ENCODE measurements at places on chromosomes 12 and 14. TPM values are rescaled to one million over a fixed set of nuclear protein-coding genes. Genes with fewer than 3 reads are reported as not detected.

- no peaks in the 10 kb centered on the region for H3K27me3 ChIP-seq
- H3K4me1 ChIP-seq: peaks cover 13% of the 10 kb centered on the region
- no peaks in the 10 kb centered on the region for H3K36me3 ChIP-seq
- no peak overlapping the region for H3K27ac ChIP-seq
- DNase-seq: no peak
Observed at GRCh38 chr12:11693601-11694000, 44.1 kb downstream of the ETV6 start.

GRCh38 chr12:83826112-83826511 is 1086.5 kb downstream of the SLC6A15 start:
- H3K27ac ChIP-seq: no peak overlapping the region
- no peaks in the 10 kb centered on the region for H3K4me1 ChIP-seq
- DNase-seq: no peak

- no peaks in the 10 kb centered on the region for H3K27me3 ChIP-seq
- H3K4me1 ChIP-seq: peaks cover 8% of the 10 kb centered on the region
- no peak overlapping the region for H3K27ac ChIP-seq
- no peak for DNase-seq
Observed at GRCh38 chr12:67691220-67691619, 42.7 kb downstream of the DYRK2 start.

GRCh38 chr12:123057513-123058265 is 77.2 kb downstream of the ARL6IP4 start:
- no peak overlapping the region for H3K4me3 ChIP-seq
- H3K27me3 ChIP-seq: no peaks in the 10 kb centered on the region
- DNase-seq: no peak
- no peaks in the 10 kb centered on the region for H3K36me3 ChIP-seq
- H3K27ac ChIP-seq: no peak overlapping the region

GRCh38 chr14:56224229-56224628 is 106.0 kb downstream of the PELI2 start:
- H3K4me1 ChIP-seq: no peaks in the 10 kb centered on the region
- no peaks in the 10 kb centered on the region for H3K27me3 ChIP-seq
- no peak for DNase-seq
- H3K27ac ChIP-seq: no peak overlapping the region
- H3K4me3 ChIP-seq: no peak overlapping the region

DNA sequence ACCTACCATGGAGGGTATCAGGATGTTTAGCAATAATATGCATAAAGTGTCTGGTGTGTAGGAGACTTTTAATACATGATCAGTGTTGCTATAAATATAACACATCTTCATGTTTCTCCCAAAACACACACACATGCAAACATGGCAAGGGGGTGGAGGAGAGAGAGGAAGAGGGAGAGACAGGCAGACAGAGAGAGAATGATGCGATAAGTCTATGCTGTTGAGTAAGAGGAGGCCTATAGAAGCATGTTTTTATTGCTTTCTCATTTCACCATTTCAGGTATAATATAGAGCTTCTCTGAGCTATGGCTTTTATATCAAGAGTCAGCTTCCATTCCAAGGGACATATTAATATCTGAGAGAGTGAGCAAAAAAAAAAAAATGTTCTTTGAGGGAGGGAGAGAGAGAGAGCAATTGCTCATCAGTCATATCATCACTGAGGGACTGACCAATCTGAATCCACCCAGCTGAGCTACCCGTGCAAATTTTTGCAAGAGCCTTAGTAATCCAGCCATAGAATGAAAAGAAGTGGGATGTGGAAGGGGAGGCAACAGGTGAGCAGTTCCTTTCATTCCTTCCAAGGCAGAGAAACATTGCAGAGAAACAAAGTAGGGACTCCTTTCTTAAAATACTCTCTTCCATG is 54.8 kb upstream of the RASSF8 start:
- H3K27me3 ChIP-seq: no peaks in the 10 kb centered on the region
- no peak overlapping the region for H3K27ac ChIP-seq
- no peak for DNase-seq
- no peaks in the 10 kb centered on the region for H3K4me1 ChIP-seq
- no peak overlapping the region for H3K4me3 ChIP-seq

DNA sequence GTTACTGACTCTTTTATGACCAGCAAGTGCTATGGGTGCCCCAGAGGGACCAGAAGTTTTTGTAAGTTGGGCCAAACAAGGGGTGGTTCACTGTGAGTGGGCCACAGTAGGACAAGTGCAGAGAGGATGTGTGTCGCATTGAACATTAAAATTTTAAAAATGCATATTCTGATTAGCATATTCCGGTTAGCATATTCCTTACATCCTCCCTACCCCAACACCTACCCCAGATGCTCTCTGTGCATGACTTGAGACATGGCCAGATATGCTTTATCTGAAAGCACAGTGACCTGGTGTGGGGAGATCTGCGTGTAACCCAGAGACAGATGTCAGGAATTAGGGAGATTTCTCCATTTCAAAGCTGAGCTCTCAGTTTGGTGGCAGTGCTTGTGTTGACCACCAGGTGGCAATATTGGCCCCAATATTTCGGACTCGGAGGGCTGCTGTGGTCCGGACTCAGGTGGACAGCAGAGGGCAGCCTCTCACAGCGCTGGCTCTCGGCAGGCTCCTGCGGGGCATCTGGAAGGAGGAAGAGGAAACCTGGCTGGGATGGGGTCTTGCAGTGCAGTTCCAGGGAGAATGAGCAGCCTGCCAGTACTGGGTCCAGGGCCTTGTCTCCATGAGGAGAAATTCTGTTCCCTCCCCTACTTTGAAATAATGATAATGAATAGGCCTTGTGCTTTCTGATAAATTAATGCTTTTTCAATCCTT is 1.6 kb upstream of the CEBPE start:
- H3K4me1 ChIP-seq: peaks cover 57% of the 10 kb centered on the region
- no peaks in the 10 kb centered on the region for H3K36me3 ChIP-seq

DNA sequence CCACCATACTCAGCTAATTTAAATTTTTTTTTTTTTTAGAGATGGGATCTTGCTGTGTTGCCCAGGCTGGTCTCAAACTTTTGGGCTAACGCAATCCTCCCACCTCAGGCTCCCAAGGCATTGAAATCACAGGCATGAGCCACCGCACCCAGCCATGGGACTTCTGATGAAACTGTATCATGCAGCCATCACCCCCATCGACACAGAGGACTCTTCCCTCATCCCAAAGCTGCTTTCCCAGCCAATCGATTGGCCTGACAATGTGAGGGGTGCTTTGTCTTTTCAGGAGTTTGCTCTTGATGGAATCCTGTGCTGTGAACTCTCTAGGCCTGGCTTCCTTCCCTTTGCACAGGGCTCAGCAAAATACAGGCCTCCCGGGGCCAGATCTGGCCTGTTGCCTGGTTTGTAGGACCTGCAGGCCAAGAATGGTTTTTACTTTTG is 59.6 kb upstream of the NCOR2 start:
- no peak for DNase-seq
- no peaks in the 10 kb centered on the region for H3K36me3 ChIP-seq
- H3K4me3 ChIP-seq: no peak overlapping the region
- H3K27me3 ChIP-seq: no peaks in the 10 kb centered on the region
- H3K27ac ChIP-seq: no peak overlapping the region

- no peaks in the 10 kb centered on the region for H3K27me3 ChIP-seq
- no peaks in the 10 kb centered on the region for H3K4me1 ChIP-seq
- DNase-seq: no peak
- no peak overlapping the region for H3K27ac ChIP-seq
Observed at GRCh38 chr12:101927036-101927435, 49.7 kb downstream of the DRAM1 start.

DNA sequence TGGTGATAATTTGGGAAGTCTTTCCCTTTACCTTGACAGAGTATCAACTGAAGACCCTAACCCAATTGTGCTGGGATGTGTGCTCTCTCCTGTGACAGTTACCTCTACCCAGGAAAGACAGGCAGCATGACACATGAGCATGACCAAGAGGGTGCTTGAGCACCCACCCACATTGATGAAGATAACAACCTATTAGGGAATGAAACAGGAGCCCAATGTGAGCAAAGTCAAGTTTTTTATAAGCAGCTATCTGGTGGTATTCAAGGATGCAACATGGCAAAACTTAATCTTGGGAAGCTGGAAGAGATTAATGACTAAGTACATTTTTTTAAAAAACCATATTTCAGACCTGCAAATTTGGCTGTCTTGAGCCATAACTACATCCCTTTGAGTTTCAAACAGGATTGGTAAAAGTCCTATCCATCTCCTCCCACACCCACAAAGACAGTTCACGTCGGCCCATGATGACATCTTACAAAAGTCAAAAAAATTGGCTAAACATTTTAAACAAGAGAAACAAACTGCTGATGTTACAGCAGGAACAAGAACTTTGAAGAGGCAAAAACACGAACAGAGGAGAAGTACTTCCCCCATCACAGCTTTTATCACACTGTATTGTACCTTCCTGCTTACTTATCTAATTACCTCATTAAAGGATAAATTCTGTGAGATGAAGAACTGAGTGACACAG is 60.3 kb downstream of the MED13L start:
- no peak overlapping the region for H3K4me3 ChIP-seq
- no peaks in the 10 kb centered on the region for H3K27me3 ChIP-seq
- DNase-seq: no peak
- H3K36me3 ChIP-seq: no peaks in the 10 kb centered on the region
- H3K4me1 ChIP-seq: peaks cover 59% of the 10 kb centered on the region

DNA sequence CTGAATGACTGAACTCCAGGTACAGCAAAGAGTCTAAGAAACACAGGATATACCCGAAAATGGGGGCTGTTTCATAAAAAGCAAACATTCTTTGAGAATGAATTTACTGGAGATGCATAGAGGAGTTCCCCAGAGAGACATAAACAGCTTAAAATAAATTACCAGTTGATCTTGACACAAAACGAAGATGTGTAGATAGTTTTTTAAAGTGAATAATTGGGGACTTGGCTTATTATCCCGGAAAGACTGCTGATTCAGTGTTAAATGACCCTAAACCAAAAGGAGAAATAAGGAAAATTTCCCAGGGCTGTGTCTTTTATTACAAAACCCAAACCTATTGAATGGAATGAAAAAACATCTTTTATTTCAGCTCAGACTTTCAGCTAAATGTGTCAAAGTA is 1052.8 kb upstream of the TMEM132C start:
- H3K4me1 ChIP-seq: no peaks in the 10 kb centered on the region
- H3K27me3 ChIP-seq: no peaks in the 10 kb centered on the region
- H3K36me3 ChIP-seq: no peaks in the 10 kb centered on the region

- H3K4me3 ChIP-seq: no peak overlapping the region
- H3K36me3 ChIP-seq: no peaks in the 10 kb centered on the region
- H3K27ac ChIP-seq: no peak overlapping the region
- H3K27me3 ChIP-seq: no peaks in the 10 kb centered on the region
Observed at GRCh38 chr12:117860111-117860510, 108.7 kb downstream of the KSR2 start.

DNA sequence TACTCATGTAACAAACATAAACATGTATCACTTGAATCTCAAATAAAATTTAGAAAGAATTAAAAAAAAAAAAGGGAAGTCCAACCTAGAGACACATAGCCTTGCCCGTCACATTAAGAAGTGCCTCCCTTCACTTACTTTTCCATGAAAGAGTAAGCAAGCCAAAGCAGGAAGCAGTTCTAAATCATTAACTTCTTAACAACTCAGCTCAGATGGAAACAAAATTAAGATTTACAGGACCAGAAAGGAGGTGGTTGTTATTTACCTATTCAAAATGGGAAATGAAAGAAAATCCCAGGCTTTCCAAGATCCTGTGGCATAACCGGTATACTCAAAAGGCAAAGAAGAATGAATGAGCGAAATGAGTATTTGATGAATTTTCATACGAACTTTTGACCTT is 258.6 kb upstream of the DCN start:
- no peaks in the 10 kb centered on the region for H3K27me3 ChIP-seq
- DNase-seq: no peak
- no peaks in the 10 kb centered on the region for H3K36me3 ChIP-seq
- H3K4me1 ChIP-seq: no peaks in the 10 kb centered on the region
- no peak overlapping the region for H3K27ac ChIP-seq
- no peak overlapping the region for H3K4me3 ChIP-seq

DNA sequence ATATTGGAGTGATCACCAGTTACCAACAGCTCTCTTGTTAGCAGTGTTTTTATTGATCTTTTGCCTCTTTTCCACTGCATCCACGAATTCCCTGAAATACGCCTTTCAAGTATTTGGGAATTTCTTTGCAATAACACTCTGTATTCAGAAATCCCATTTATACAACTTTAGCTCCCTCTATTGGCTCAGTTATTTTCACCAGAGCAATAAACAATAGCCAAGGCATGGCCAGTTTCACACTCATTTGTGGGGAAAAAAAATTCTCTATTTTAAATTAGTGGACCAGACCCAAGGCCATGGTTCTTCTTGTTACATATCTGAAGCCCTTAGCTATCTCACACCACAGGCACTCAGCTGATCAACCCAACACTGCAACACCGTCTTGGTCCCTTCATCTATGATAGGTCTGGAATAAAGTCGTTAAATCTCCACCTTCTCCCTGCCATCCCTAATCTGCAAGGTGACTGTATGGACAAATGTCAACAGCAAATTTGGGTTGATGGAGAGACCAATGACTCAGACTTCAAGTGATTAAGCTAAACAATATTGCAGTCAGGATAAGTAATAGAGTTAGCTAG is 92.4 kb upstream of the TMEM260 start:
- H3K36me3 ChIP-seq: no peaks in the 10 kb centered on the region
- H3K27me3 ChIP-seq: no peaks in the 10 kb centered on the region
- no peak overlapping the region for H3K4me3 ChIP-seq
- no peak overlapping the region for H3K27ac ChIP-seq
- peaks cover 6% of the 10 kb centered on the region for H3K4me1 ChIP-seq

DNA sequence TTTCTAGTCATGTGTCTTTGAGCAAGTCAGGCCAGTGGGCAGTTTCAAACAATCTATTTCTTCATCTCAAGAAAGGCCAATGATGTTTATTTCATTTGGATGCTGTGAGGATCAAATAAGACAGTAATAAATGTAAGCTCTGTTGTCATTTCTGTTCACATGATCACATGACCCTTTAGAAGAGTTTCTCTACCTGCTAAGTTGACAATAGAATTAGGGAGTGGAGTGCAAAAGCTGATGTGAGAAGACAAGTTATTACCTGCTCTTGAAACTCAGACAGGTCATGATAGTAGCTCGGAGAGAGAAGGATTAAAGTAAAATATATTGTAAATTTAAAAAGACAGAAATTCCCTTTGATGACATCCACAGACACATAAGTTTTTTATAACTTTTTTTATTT is 37.3 kb upstream of the DCN start:
- H3K4me1 ChIP-seq: no peaks in the 10 kb centered on the region
- DNase-seq: no peak
- no peak overlapping the region for H3K4me3 ChIP-seq
- no peaks in the 10 kb centered on the region for H3K36me3 ChIP-seq
- H3K27ac ChIP-seq: no peak overlapping the region
- no peaks in the 10 kb centered on the region for H3K27me3 ChIP-seq

B4GALNT3 gene
- total RNA-seq: 2.1 TPM

SSTR1 gene
- not detected for total RNA-seq

POTEG gene
- not detected for total RNA-seq

FOXM1 gene
- total RNA-seq: 0.44 TPM

PMCH gene
- not detected for total RNA-seq

DIO3 gene
- not detected for total RNA-seq

SMIM41 gene
- total RNA-seq: not detected

All from CD4-positive, alpha-beta memory T cell (primary cell).